ENCODE measurements at places on chromosomes 2 and 18.
A peak's percentile ranks its signal among the peaks of the same experiment; 100 is the strongest.

GRCh38 chr2:1136067-1136466, 185.4 kb downstream of the SNTG2 start:
- no peak for DNase-seq

DNA sequence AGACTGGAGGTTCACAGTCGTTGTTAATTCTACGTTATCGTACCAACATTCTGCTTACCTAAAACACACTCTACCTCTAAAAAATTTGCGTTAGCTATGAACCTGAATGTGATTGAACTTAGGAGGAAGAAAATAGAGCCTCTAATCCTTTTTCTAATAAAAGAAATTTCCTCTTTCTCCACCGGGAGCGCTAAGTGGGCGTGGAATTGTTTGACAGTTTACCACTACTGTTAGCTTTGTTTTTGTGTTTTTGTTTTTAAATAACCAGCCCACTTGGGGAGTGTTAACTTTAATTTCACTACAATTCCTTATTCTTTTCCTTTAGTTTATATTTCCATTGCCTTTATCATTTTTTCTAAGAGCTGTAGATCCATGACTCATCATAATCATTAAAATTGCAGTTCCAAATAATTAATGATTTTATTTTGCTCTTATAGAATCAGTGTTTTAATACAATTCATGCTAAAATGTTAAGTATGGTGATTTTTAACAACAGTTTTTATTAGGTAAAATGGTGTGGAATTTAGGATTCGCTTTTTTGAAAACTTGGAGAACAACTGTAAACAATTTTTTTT, 55.0 kb upstream of the ITM2C start:
- DNase-seq: no peak

DNA sequence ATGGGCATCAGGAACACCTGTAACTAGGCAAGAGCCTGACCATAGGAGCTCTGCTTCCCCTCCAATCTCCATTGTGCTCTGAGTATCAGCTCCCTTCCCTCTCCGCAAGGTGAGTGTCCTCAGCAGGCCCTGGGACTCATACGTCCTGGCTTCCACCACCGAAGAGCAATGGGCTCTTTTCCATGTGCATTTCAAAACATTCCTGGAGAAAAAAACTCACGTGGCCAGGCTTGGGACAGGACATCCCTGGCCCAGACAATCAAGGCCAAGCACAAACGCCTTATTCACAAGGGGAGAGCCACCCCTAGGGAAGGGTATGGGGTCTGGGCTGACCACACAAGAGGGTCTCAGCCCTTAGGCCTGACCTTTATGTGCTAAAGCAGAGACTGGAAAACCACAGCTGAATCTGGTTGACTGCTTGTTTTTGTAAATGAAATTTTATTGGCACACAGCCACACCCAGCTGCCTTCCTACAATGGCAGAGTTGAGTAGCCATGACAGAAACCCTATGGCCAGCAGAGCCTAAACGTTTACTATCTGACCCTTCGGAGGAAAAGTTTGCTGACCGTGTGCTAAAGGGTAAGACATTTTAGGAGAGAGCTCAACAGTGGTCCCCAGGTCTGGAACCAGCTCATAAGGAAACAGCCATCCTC, 175.7 kb upstream of the ARL4C start:
- no peak for DNase-seq

DNA sequence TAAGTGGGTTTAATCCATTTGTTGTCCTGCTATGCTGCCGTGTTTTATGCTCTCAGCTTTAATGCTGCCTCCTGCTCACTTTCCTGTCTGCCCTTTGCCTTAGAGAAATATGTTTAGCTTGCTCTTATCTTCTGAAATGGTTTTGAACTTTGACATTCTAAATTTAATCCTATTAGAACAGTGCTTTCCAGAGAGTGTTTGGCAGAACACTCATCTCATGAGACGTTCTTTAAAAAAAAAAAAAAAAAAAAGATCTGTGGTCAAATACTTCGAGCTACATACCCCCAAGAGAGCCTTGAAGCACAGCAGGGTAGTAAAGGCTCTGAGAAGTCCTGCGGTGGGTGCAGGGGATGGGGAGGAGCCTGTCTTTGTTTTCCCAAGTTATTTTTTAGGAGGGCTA, 161.3 kb downstream of the SPP2 start:
- DNase-seq: no peak

DNA sequence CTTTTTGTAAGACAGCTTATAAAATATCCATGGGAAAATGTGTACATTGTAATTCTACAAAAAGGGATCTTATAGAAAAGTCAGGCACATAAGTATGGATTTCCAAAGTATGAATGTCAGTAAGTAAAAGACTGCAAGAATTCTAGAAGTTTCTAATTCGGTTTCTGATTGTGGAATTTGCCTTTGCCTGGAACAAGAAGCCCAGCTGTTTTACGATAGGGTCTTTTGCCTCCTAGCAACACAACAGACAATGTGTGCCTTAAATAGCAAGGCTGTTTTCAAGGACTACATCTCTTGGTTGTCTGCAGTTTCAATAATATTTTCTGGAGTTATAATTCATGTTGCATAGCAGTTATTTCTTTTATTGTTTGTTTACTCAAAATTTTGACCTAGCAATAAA, 312.9 kb downstream of the MTX2 start:
- no peak for DNase-seq

- DNase-seq: no peak
Observed at GRCh38 chr2:44211183-44211582, 42.5 kb downstream of the PPM1B start.

- DNase-seq: peak; percentile 52
Observed at GRCh38 chr2:237459741-237460174, 27.3 kb upstream of the MLPH start.

DNA sequence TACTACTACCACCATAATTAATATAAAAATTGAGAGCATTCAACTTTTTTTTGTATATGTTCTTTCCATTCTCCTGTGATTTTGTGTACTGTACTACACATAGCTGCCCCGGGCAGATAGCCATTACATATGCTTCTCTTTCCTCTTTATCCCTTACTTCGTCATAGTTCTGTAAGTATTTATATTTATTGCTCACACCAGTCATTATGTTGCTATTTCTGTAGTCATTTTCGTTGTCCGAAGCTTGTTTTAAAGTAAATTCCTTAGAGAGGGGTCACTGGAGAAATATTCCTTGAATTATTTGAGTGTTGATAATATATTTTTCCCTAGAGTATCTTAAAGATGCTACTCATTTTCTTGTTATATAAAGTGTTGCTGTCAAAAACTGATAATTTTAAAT, 144.0 kb downstream of the CLIP4 start:
- no peak for DNase-seq

- DNase-seq: no peak
Observed at GRCh38 chr2:152186262-152186661, 10.7 kb upstream of the STAM2 start.

DNA sequence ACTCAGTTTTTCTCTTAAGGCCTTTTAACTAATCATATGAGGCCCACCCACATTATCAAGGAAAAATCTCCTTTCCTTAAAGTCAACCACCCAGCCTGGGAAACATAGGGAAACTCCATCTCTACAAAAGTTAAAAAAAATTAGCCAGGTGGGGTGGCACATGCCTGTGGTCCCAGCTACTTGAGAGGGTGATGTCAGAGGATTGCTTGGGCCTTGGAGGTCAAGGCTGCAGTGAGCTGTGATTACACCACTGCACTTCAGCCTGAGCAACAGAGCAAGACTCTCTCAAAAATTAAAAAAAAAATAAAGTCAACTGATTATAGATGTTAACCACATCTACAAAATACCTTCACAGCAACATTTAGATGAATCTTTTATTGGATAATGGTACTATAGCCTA, 5.8 kb downstream of the DPYSL5 start:
- no peak for DNase-seq

GRCh38 chr2:208189069-208189809, 591 bp downstream of the C2orf80 start:
- no peak for DNase-seq

DNA sequence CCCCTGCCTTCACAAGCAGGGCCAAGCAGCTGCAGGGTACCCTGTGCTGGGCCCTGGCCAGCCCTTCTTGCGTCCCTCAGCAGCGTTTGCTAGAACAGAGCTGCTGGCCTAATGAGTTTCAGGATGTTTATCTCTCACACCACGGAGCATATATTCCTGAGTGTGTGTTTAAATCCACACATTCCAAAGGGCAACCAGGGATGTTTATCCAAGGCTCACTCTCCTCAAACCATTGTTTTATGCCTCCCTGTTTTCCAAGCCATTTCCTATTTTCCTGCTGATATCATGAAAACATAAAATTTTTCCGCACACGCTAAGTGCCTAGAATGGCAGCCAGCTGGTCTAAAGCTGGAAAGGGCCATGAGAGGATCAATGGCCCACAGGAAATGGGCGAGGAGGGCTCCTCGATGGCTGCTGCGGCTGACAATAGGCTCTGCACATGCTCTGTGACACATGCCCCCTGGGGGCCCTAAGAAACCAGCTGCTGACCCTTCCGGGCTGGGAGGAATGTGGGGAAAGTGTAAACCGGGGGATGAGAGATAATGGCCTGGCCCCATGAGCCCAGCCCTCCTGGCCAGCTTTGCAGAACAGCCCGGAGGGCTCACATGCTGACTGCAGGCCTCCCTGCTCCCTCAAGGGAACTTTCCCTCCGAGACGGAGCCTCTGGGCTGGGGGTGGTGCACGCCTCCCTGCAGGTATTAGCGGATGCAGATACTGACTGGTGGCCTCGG, 194.0 kb downstream of the NDUFA10 start:
- DNase-seq: no peak

DNA sequence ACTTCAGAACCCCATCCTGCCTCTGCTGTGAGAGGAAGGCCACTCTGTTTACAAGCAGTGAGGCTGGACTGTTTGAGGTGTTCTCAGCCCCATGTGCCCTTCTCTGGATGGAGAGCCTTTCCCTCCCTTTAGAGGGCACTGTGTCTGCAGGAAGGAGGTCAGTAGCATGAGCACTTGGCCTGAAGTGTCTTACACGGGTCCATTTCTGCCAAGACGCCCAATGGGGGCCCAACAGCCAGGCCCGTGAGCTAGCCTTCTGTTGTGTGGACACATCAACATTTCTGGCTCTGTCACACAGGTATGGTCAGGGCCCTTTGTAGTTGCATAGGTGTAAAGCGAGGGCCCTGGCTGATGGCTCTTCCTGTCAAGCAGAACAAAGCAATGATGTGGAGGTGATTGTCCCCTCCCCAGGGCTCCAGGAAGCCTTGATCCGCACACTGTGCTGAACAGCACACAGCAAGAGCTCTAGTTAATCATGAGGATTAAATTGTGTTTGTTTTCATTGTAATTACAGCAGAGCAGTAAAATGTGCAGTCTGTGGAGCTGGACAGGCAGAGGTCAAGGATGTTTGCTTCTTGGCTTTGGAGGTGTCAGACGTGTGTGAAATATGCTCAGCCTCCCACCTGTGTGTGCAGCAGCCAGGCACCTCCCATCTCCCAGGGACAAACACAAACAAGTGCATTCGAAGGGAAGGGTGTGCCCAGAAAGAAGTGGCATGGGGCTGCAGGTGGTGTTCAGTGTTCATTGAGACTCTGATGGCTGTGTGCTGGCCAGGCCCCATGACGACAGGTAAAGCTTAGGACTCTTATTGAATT, 132.1 kb downstream of the SH3RF3 start:
- DNase-seq: no peak

DNA sequence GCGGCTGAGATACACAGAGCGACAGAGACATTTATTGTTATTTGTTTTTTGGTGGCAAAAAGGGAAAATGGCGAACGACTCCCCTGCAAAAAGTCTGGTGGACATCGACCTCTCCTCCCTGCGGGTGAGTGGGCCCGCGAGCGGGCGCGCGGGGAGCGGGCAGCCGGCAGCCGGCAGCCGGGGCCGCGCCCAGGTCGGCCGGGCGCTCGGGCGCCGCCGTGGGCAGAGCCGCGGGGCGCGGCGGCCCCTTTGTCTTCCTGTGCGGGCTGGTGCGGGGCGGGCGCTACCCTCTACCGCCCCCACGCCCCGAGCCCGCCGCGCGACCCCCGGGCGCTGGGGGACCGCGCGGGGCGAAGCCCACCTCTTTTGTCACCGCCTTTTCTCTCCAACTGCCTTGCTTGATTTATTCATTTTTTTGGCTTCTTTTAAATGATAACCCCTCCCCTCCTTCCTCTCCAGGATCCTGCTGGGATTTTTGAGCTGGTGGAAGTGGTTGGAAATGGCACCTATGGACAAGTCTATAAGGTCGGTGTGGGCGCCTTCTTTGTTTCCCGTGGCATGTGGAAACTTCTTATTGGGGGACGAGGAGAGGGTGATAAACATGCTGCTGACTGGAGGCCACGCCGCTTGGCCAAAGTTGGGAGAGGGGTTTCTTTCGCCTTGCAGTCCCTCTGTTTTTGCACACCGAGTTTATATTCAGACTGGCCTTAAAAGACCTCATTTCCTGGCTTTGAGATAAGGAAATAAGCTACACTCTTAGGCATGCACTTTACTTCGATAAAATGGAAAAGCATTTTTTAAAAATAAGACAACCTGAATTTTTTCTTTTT, 722 bp downstream of the MAP4K4 start:
- DNase-seq: peak; percentile 59

DNA sequence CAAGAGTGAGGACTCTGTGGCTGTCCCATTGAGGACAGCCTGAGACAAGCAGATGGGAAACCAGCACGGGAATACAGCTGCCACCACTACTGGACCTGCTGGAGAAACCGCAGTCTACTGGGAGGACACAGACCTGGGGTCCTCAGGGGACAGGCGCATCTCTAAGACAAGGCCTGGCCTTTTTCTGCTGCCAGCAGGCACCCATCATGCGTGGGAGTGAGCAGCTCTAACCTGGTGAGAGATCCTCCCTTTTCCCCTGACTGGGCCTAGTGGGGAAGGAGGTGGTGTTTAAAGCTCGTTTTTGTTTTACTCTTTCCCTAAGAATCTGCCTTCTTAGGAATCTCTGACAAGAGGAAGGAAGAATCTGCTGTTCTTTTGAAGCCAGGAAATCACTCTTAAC, 36.6 kb downstream of the CYRIA start:
- no peak for DNase-seq

DNA sequence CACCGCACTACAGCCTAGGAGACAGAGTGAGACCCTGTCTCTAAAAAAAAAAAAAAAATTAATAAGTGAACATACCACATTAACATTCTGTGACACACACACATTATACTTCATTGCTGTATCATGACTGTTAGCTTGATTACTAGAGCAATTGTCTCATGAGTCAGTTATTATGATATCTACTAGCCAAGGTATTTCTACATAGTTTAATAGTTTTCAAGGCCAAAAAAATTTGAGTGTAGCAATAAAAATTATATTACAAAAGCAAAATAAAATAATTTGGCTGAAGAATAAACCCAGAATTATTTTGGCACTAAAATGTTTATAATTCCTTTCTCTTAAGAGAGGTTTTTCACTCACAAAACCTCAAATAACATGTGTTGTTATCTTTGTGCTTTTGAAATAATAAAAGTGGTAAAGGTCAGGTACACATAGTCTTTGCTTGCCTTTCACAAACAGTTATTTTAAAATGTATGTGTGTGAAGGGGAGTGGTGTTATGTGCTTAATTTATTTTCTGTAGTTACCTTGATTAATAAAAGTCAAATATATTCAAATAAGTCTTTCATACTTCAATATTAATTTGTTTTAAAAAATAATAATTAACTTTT, 136.9 kb upstream of the SPOPL start:
- no peak for DNase-seq
